ENCODE measurements at places on chromosomes 5 and 9. TPM values are rescaled to one million over a fixed set of nuclear protein-coding genes. Genes with fewer than 3 reads are reported as not detected.

IL31RA gene
- total RNA-seq = 1.1 TPM

BHMT2 gene
- total RNA-seq = 8.9 TPM

IL4 gene
- total RNA-seq = not detected

SURF4 gene
- 554 TPM for total RNA-seq

DNAJA1 gene
- 92.0 TPM for total RNA-seq

PFN3 gene
- not detected for total RNA-seq

LRRC19 gene
- total RNA-seq = not detected

PCDHAC2 gene
- total RNA-seq = not detected

TMEM252 gene
- total RNA-seq = not detected

KIAA1958 gene
- 0.53 TPM for total RNA-seq

All from myometrial cell (primary cell).